ENCODE measurements at places on chromosomes 2 and 18.

DNA sequence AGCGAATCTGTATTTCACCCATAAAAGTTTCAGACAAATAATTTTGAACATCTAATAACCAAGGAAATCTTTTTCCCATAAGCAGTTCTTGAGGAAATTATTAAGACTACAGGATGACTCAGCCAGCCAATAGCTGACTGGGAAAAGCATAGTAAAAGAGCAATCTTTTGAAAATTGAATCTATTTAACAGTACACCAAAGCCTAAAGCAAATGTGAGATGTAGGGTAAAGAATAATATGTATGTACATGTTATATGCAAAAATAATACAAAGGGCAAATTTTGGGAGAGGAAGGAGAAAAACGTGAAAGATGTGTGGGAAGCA, 12.6 kb upstream of the KDSR start:
- no peak for DNase-seq

- DNase-seq = no peak
Observed at GRCh38 chr2:64086347-64087082, 57.7 kb downstream of the PELI1 start.

- no peak for DNase-seq
Observed at GRCh38 chr2:217562871-217563480, 439.8 kb downstream of the TNS1 start.

DNA sequence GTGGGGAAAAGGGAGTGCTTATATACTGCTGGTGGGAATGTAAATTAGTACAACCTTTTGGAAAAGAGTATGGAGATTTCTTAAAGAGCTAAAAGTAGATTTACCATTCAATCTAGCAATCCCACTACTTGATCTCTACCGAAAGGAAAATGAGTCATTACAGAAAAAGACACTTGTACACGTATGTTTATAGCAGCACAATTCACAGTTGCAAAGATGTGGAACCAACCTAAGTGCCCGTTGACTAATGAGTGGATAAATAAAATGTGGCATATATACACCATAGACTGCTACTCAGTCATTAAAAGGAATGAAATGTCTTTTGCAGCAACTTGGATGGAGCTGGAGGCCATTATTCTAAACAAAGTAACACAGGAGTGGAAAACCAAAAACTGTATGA, 29.5 kb downstream of the FLACC1 start:
- no peak for DNase-seq

DNA sequence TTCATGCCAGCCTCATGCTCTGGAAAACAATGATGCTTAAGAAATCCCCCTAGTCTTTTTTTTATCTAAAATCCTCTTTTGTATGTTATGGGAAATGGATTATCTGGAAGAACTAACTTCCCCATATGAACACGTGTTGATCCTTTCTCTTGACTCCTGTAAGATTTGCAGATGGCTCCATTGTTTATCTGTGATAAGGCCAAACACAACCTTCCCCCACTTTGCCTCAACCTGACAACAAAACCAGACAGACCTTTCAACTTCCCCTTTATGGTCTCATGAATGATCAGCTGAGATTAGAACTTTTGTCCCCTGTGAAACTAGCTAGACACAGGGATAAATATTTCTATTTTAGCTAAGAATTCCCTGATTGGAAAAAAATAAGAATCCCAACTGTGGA, 828.0 kb upstream of the CDH2 start:
- DNase-seq = no peak

- no peak for DNase-seq
Observed at GRCh38 chr2:215685238-215685990, 249.5 kb upstream of the FN1 start.
